Stimulated activated CD4-positive, alpha-beta T cell treated with anti-CD3 and anti-CD28 coated beads, Interleukin-15, amount 100 ng/mL, for 24 hours (primary cell): ENCODE measurements at places on chromosomes 16 and 17.

DNA sequence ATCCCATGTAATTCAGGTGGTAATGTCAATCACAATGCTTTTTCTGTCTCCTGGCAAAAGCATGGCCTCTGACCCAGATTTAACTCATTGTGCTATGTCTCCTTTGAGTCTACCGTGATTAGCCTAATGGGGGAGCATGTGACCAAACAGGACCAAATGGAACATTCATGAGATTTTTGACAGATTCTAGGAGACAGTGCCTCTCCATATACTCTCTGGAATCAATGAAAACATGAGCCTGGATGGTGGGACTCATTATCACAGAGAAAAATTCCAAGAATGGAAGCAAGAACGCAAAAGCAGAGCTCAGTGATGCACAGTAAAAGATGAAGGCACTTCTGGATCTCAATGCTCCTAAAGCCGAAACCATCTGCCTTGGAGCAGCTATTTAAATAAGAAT is 307.9 kb upstream of the MON1B start:
- DNase-seq: no peak

DNA sequence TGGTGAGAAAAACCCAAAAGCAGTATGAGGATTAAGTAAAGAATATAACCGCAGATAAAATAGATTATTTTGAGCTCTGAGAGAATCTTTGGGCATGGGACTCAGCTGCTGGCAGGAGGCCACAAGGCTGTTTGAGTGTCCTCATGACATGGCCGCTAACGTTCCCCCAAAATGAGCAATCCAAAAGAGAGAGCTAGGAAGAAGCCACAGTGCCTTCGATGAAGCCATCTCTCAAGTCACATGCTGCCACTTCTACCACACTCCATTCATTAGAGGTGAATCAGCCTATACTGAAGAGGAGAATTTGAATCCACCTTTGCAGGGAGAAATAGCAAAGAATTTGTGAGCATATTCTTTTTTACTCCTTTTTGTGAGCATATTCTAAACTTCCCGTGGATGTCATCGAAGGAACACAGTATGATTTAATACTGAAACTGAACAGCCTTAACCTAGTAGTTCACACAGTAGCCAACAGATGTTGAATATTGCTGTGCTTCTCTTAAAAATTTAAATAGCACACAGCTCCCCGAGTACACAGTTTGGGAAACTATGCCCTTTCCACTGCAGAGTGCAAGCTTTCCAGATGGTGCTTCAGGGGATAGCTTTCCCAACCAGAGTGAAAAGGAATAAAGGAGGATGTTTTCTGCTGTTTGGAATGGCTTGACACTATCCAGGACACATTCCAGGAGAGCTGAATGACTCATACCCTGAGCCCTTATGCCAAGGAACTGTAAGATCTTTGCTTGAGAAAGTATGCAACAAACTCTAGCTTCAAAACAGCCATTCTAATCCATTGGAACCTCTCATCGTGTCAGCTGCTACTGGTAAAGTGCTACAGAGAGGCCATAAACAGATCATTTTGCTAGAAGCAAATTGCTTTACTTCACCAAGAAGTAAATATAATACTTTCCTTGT is 33.9 kb downstream of the ANKFY1 start:
- no peak for DNase-seq

DNA sequence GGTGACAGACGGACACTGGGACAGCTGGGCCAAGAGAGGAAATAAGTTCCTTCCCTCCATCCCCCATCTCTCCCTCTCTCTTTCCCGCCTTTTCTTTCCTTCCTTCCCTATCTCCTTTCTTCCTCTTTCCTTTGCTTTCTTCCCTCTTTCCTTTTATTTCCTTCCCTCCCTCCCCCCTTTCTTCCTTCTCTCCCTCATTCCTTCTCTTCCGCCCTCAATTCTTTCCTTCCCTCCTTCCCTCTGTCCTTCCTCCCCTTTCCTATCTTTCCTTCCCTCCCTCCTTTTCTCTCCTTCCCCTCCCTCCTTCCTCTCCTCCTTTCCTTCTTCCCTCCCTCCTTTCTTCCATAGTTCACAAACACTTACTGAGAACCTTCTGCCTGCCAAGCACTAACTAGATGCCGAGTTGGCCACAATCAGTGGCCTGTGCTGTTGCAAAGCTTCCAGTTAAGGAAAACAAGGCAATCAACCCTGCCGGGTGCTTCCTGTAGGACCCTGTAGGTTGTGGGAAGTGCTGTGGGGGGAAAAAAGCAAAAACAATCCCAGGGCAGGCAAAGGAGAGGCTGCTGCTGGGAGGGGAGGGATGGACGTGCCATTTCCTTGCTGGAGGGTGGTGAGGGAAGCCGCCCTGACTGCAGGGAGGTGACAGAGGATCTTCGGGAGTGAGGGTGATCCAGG is 31.7 kb downstream of the ABCC6 start:
- no peak for DNase-seq

- DNase-seq: no peak
Measured at GRCh38 chr17:68334393-68334792, 43.1 kb downstream of the ARSG start.

GRCh38 chr16:60329108-60329507 is 1595.0 kb upstream of the GOT2 start:
- no peak for DNase-seq

- DNase-seq: no peak
Measured at GRCh38 chr17:22671110-22671509, 978.8 kb downstream of the KCNJ18 start.

GRCh38 chr16:6081320-6081976 is 983.9 kb upstream of the EEF2KMT start:
- DNase-seq: peak; percentile 6

DNA sequence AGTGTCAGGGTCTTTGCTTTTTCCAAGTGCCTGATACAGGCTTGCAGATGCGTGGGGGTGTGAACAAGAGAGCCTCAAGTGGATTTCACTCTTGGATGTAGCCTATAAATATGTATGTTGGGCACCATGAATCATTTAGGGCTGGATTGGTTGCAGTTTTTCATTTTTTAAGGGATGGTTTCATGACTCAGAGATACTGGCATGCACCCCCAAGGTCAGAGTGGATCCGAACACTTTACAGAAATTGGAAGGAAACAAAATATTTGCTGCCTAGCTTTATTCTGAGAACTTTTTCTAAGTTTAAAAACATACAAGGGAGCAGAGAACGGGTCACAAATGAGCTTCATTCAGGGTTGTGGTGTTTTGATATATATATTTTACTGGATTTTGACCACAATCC is 436.8 kb upstream of the ERCC4 start:
- no peak for DNase-seq

DNA sequence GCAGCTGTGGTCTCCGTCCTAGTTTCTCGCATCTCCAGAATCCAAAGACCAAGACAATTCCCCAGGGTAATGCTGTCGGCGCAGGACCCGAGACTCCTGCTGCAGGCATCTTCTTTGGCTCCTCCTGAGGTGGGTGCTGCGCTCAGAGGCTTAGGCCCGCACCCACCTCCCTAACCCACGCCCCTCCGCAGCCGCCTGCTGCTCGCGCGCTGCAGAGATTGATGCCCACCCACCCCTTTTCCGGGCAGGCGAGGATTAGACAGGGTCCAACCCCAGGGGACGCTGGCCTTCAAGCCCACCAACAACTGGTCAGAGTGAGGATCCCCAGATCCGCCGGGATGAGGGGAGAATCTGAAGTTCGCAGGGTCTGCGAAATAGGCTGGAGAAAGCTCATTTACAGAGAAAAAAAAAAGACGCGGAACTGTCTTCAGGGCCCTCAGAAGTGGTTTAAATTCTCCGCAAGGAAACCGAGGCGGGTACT is 27.9 kb downstream of the SLFN11 start:
- no peak for DNase-seq

GRCh38 chr17:80527016-80527645 is 17.5 kb upstream of the RPTOR start:
- DNase-seq: no peak

DNA sequence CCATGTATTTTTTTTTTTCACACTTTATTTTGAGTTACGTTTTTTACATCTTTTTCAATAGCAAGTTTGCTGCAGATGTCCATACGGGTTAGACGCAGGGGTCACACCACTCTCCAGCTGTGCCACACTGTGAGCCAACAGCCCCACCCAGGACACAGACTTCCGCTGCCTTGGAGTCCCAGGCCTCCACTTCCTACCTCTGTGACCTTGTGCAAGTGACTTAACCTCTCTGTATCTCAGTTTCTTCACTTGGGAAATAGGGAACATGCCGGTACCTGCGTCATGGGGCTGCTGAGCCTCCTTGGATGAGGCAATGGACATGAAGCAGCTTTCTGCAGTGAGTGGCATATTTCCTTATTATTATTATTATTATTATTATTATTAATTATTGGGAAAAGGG is 3.3 kb upstream of the PITPNA start:
- no peak for DNase-seq

DNA sequence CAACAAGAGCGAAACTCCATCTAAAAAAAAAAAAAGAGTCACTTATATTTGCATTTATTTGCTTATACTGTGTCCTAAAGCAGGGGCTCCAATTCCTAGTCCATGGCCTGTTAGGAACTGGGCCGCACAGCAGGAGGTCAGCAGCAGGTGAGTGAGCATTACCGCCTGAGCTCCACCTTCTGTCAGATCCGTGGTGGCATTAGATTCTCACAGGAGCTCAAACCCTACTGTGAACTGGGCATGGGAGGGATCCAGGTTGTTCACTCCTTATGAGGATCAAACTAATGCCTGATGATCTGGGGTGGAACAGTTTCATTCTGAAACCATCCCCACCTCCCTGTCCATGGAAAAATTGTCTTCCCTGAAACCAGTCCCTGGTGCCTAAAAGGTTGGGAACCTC is 24.9 kb downstream of the ITGB3 start:
- DNase-seq: no peak

DNA sequence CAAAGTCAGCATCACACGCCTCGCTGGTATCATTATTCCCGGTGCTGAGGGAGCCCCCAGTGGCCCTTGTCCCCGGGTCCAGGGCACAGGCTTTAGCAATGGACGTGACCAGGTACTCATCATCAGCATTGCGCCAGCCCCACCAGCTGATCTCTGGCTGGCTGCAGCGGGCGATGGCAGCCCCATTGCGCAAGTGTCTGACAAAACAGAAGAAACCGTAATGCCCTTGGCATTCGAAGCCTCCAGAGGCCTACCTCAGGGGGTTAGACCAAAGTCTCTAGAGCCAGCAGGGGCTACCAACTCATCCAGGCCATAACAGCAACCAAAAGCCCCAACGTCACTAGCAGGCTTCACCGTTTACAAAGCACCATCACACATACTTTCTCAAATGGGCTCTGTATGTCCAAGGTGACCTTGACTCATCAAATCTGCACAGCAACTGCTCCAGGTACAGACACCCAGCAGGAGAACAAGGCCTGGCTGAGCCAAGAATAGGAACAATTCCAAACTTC is 7.3 kb downstream of the MTMR4 start:
- DNase-seq: no peak

DNA sequence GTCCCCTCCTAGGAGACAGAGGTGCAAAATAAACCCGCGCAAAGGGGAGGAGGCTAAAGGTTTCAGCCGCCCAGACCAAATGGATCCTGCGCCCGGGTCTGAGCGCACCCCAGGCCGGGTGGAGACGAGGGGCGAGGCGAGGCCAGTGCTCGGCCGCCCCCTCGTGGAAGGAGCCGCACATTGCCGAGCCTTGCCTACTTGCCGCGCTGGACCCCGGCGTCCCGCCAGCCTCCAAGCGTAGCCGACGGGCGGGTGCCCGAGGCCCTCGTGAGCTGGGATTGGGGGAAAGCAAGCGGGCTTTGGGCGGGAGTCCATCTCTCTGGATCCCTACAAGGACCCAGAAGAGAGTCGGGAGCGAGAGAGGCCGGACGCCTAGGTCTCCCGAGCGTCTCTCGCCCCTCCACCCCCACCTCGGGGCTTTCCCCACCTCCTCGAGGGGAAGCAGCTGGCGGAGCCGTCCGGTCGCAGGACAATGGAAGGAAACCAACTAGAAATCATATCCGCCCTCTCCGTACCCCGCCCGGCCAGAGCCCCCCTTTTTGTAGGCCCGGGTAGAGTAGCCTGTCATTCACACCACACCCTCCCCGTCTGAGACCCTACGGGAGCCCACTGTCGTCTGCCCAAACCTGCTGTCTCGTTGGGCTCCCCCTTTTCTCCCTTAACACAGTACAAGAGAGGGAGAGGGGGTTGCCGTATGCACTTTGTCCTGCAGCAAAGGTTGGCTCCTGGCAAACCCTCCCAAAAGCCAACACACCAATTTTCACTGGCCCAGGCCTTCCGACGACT is 664 bp upstream of the BCL6B start:
- peak; percentile 87 for DNase-seq

GRCh38 chr16:29708917-29709600 is 30.1 kb downstream of the QPRT start:
- no peak for DNase-seq

- DNase-seq: no peak
Measured at GRCh38 chr17:67532326-67532871, 155.3 kb downstream of the PITPNC1 start.

DNA sequence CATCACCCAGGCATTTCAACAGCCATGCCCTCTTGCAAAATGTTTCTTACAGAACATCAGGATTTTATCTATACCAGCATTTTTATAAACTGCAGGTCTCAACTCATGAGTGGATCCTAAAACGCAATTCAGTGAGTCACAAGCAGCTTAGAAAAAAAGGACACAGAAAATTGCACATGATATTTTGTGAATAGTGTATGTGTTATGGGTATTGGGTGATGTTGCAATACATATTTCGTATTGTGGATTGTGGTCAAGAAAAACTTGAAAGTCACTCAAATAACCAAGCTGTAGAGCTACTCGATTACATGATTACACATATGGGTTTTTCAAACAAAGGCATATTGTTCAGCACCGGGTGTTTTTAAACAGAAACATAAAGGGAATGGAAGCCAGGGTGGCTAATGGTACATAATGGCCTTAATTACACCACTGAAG is 1.4 kb downstream of the WIPI1 start:
- no peak for DNase-seq

DNA sequence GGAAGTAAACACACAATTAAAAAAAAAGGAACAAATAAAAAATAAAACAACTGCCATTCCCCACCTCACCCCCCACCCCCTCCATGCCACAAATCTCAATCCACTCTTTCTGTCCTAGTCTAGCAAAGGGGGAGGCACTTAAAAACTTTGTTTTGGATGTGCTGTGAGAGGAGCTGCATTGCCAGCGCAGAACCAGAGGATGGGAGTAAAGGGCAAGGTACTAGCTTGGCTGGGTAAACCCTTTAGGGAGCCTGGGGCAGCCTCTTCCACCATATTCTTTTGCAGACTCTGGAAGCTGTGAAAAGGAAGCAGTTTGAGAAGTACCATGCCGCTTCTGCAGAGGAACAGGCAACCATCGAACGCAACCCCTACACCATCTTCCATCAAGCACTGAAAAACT is 1.4 kb downstream of the MRPS7 start:
- DNase-seq: no peak

DNA sequence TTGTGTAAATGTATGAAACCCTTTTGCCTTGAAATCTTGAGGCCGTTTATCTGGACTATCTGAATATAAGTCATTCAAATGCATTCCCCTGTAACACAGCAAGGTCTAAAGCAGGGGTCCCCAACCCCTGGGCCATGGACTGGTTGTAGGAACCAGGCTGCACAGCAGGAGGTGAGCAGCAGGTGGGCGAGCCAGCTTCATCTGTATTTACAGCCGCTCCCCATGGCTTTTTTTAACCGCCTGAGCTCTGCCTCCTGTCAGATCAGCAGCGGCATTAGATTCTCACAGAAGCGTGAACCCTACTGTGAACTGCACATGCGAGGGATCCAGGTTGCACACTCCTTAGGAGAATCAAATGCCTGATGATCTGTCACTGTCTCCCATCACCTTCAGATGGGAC is 24.1 kb downstream of the DNAH3 start:
- no peak for DNase-seq
